ENCODE measurements at places on chromosomes 6 and 20.

- no peak for DNase-seq
These were observed 1.0 kb upstream of the CUL9 start for GRCh38 chr6:43180985-43181384.

DNA sequence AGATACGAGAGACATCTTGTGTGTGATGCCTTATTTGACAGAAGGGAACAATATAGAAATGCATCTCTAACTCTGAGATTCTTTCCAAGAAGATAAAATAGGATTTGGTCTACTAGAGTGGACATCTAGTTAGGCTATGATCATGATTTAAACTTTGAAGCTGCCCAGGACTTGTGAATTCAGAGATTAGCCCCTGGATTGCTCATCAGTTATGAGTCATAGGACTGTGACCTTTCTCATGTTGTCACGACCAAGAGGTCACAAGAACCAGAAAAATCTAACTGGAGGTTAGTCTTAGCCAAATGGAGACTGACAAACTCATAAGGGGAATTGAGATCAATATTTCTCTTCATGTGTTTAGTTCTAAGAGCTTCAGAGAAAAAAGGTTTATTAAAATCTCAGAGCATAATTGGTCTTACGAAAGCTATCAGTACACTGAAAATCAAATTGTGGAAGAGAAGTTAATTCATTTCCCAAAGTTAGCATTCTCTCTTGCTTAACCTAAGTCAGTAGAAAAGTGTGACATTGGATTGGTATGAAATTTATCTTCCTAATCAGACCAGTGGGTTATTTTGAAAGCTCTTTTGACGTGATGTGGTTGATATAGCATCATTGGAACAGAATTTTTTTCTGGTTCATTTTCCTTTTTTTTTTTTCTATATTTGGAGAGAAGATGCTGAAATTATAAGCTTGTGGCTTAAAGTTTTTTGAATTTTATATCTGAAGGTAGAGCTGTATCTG lies 245.7 kb downstream of the RNF144B start:
- no peak for DNase-seq

- no peak for DNase-seq
These were observed 58.7 kb downstream of the RALY start for GRCh38 chr20:34052414-34052813.

DNA sequence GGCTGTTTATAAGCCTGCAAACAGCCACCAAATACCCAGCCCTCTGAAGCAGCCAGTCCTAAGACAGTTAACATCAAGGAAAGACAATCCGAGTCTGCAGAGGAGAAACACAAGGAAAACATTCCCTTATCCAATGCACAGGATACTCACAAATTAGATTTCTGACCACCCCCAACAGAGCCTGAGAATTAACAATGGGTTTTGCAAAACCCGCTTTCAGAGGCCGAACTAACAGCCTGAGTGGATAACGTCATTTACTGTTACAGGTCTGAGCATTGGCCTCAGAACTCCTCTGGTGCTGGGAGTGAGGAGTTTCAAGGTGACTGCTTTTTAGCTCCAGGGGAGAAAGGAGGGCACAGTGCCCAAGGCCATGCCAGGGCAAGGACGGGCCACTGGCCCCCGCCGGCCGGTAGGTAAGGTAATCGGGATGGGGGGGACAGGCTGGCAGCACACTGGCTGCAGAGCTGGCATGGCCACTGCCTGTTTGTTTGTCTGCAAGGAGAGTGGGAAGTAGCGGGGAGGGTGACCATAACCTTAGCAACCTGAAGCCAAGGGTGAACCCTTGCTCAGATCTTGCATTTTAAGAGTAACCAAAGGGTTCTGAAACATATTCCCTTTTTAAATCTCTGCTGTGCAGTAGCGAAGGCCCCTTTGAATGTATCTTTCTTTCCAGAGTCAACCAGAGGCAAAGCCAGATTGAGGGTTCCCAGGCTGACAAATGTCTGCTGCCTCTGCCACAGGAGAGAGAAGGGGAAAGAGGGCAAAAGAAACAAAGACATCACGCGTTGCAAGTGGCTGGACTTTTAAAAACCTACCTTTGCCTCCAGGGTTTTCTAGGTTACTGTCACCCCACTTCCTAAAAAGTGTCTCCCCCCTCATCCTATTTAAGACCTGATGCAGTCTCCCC lies 3.9 kb downstream of the ZMYND8 start:
- no peak for DNase-seq

GRCh38 chr6:10163203-10163962 lies 251.5 kb downstream of the TFAP2A start:
- DNase-seq = no peak

GRCh38 chr6:104357928-104358327 lies 501.8 kb downstream of the HACE1 start:
- no peak for DNase-seq

- DNase-seq = no peak
These were observed 57.9 kb downstream of the ZMYND8 start for GRCh38 chr20:47298624-47299023.
